ENCODE measurements at places on chromosomes 4 and X.

DNA sequence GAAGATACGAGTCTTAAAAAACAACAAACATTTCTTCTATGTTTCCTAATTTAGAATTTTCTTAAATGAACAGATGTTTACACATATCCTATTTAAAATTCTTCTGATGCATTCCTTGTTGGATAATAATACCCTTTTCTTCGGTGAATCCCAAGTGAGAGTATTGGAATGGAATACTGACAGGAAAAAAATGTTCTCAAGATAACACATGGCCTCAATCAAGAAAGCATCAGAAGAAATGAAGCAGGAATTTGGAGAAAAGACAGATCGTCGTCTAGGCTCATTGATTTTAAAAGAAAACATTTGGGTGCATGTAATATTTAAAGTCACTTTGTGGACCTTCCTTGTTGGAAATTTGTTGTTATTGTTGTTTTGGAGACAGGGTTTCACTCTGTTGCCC is 196.9 kb upstream of the ANK2 start:
- no peak for DNase-seq

DNA sequence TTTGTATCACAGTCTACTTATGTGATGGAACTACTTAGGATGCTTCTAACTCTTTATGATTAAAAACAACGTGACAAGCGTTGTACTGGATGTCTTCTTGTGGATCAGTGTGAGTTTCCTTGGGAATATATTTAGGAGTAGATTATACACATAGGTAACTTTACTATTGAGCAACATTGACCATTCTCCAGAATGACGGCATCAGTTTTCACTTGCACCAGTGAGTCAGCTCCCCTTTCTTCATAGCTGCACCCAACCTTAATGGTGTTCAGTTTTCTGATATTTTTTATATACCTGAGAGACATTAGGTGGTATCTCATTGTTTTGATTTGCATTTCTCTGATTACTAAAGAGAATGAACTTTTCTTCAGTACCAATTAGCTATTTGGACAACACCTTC is 343.9 kb downstream of the ADGRL3 start:
- no peak for DNase-seq

DNA sequence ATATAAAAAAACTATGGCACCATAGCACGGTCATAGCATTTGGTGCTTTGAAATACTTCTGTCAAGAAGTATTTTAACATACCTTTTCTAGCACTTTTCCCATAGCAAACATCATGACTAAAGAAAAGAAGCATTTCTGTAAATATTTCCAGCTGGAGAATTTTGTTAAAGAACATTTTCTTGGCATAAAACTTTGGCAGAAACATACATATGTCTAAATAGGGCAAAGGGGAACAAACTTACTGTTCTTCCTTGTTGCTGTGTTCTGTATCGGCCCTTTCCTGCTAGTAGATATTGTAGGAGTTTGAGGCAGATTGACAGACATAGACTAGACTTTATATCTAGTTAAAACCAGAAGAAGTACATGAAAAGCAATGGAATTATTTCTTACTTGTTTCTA is 2368.5 kb downstream of the PCDH7 start:
- no peak for DNase-seq

DNA sequence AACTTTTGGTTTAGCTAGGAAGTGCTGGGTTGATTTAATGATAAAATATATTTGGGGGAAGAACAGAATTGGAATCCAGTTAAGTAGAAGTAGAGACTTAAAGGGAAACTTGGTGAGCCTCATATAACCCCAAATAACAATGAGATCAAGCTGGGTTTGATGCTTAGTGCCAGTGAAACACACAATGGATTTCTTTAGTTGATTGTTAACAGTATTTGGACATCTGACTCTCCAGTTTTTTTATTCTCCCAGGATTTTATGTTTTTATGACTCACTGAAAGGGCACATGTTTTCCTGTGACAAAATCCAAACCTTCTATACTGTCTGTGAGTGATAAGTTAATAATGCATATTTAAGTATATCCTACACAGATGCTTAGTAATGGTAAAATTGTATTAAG is 2.7 kb upstream of the NEUROG2 start:
- DNase-seq, result no peak

Data from BJ (cell line).